ENCODE measurements at places on chromosomes 13 and 19.

GRCh38 chr13:90757127-90757680 lies 590.3 kb upstream of the MIR17HG start:
- DNase-seq, result no peak

DNA sequence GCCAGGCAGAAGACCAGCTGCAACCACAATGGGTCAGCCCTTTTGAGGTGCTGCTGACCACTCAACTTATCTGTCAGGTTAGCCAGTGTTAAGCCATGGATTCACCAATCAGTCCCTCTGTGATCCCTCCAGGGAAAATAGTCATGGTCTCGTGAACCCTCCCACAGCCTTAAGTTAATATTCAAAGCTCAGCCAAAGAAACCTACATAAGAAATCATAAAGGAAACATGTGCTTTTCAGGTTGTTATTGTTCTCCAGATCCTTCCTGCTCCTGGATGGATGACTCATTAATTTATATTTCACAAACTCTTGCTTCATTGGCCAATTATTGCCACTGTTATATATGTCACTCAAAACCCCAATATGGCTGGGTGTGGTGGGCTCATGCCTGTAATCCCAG lies 161.9 kb downstream of the B3GLCT start:
- DNase-seq, result no peak

- no peak for DNase-seq
Measured at GRCh38 chr13:27954406-27954851, 14.7 kb downstream of the CDX2 start.

- no peak for DNase-seq
Measured at GRCh38 chr13:111042661-111043226, 72.4 kb upstream of the ARHGEF7 start.

DNA sequence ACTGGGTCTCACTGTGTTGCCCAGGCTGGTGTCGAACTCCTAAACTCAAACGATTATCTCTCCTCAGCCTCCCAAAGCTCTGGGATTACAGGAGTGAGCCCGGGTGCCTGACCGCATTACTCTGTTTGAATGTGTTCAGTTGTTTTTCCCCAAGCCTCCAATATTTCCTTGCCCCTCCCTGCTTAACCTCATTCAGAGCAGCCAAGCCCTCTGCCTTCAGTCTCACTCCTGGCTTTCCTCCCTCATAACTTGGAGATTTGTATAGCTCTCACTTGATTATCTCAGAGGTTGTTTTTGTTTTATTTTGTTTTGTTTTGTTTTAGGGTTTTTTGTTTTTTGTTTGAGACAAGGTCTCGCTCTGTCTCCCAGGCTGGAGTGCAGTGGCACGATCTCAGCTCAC lies 11.4 kb downstream of the EPHX3 start:
- DNase-seq, result no peak

GRCh38 chr19:55277494-55277893 lies 2.4 kb downstream of the HSPBP1 start:
- no peak for DNase-seq

DNA sequence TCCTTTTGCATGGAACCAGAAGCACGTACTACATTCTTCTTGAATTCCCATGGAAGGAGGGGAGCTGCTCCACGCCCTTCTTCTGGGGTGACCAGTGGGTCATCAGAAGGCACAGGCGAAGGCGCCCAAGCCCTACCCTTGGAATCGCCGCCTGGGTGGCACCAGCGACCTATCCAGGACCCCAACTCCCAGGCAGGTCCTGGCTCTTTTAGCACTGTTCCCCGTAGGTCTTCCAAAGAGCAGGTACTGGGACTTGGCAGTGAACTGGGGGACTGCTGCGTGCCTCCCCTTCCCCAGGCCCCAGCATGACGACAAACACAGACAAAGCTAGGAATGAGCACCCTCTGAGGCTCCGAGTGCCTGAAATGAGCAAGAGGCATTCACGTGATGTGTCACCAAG lies 45.0 kb downstream of the CEBPG start:
- DNase-seq, result no peak

GRCh38 chr13:87538366-87539052 lies 132.7 kb upstream of the SLITRK5 start:
- DNase-seq, result no peak

- no peak for DNase-seq
Measured at GRCh38 chr13:96068729-96069128, 15.5 kb upstream of the UGGT2 start.

GRCh38 chr19:7142771-7143170 lies 73.3 kb downstream of the ZNF557 start:
- DNase-seq, result no peak

DNA sequence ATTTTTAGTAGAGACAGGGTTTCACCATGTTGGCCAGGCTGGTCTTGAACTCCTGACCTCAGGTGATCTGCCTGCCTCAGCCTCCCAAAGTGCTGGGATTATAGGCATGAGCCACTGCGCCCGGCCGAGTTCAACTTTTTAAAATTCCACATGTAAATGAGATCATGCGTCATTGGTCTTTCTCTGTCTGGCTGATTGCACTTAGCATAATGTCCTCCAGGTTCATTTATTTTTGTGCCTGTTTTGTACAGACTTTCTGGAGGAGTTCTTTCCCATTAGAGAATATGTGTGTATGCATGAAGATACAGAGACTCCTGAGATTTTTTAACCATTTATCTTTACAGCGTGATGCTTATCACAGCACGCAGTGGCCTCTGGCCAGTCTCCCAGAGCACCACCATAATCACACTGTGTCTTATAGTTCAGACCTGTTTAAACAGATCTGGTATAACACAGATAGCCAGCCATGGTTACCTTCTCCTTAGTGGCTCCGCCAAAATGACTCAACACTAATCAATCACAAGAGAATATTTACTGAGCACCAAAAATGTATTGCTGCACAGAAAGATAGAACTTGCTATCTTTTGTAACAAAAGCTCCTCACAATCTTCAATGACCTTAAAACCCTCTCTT lies 11.4 kb upstream of the STARD13 start:
- no peak for DNase-seq

GRCh38 chr13:112010714-112011113 lies 56.2 kb upstream of the SOX1 start:
- no peak for DNase-seq

- no peak for DNase-seq
Measured at GRCh38 chr19:3024509-3024869, 4.6 kb downstream of the TLE2 start.

GRCh38 chr13:64553411-64554129 lies 2676.6 kb downstream of the PCDH9 start:
- no peak for DNase-seq

GRCh38 chr19:924553-925086 lies 1.2 kb upstream of the ARID3A start:
- peak; percentile 30 for DNase-seq

DNA sequence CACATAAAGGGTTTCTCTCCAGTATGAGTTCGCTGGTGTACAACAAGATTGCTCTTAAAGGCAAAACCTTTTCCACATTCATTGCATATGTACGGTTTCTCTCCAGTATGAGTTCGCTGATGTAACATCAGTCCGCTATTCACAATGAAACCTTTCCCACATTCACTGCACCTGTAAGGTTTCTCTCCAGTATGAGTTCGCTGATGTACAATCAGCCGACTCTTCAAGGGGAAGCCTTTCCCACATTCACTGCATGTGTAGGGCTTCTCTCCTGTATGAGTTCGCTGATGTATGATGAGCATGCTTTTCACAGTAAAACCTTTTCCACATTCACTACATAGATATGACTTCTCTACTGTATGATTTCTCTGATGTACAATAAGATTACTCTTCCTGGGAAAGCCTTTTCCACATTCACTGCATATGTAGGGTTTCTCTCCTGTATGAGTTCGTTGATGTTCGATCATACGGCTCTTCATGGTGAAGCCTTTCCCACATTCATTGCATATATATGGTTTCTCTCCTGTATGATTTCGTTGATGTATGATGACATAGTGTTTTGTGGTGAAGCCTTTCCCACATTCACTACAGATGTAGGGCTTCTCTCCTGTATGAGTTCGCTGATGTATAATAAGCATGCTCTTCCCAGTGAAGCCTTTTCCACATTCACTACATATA lies 6.0 kb upstream of the ZNF614 start:
- no peak for DNase-seq

DNA sequence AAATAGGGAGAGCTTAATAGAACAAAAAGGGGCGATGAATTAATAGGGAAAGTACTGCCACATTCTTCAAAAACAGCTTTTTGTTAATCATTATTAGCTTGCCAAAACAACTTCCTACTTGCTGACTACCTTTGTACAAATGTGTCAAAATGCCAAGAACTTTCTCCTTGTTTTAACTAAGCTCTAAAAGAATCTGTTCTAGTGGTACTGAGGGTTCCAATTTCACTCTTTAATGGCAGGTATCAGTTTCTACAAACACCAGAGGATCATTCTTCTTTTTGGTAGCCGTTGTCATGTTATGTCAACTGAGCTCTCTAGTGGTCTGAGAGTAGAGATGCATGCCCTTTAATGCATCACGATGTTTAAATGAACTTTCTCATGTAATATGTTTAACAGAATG lies 29.4 kb upstream of the FBXL3 start:
- no peak for DNase-seq

GRCh38 chr13:87128036-87128435 lies 543.1 kb upstream of the SLITRK5 start:
- DNase-seq, result no peak

- DNase-seq, result no peak
Measured at GRCh38 chr13:114078461-114079451, 53.7 kb downstream of the RASA3 start.

- DNase-seq, result no peak
Measured at GRCh38 chr13:30088312-30088855, 219.0 kb downstream of the KATNAL1 start.

DNA sequence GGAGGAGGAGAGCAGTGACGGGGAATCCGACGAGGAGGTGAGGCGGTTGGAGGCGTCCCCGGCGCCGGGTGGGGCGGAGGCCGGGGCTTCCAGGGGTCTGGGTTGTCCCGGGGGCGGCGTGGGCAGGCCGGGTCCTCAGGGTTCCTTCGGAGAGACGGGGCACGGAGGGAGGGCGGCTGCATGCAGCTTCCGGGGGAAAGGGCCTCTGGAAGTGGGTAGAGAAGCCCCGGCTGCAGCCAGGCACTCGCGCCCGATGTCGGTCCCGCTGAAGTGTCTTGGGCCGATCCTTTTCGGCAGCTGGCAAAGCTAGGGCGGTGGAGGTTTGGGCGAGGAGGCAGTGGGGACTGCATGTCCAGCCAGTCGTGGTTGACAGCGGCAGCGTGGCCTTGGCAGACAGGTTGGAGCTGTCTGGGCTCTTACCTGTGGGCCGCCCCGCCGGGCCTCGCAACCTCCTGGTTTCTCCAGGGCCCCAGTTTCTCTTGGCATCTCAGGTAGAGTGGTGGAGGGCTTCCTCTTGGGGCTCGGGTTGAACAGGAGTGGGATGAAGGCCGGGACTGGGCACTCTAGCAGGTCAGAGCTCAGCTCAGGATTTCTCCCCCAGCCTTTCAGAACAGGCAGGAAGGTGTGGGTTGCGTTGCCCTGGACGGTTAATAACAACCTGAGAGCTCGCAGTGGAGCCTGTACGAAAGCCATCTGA lies 690 bp downstream of the KMT2B start:
- peak; percentile 57 for DNase-seq

DNA sequence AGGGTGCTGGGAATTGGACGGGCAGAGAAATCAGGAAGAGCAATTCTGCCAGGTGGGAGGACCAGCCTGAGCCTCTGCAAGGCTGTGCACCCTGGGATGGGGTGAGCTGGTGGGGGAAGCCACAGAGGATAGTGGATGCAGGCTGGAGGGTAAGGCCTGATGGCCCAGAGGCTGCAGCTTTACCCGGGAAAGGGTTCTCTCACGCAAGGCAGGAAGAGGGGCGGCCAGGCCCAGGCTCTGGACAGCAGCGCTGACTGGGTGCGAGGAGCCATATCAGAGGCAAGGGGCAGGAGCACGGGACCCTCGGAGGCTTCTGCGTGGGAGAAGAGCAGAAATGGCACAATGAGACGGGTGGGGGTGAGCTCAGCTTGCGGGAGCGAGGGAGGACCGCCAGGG lies 104.6 kb downstream of the SOX1 start:
- no peak for DNase-seq

GRCh38 chr13:48790966-48791365 lies 137.2 kb downstream of the CYSLTR2 start:
- DNase-seq, result no peak

GRCh38 chr13:113209336-113209758 lies at the start of gene CUL4A:
Gene CUL4A, plus strand, starts transcription at chr13:113209613. Its CDS starts 15 bp downstream, at chr13:113209628.
- peak; percentile 72 for DNase-seq

- DNase-seq, result no peak
Measured at GRCh38 chr13:99367663-99368448, 60.7 kb upstream of the GPR183 start.

- DNase-seq, result no peak
Measured at GRCh38 chr13:106232681-106233080, 302.8 kb downstream of the EFNB2 start.

DNA sequence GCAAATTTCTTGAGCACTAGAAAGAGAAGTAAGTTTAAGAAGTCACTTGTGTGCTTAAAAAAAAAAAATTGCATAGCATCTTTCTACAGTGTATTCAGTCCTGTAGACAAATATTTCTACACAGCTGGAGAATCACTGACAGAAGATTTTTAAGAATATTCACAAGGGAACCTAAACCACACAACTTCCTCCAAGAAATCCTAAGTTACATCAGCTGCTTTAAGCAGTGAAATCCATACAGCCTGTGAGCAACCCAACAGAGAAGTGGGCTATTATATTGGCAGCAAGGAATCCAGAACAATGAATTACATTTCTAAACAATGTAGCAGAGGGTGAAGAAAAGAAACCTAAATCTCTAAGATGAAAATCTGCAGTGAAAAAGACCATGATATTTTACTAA lies 1.5 kb downstream of the DOCK9 start:
- DNase-seq, result no peak

DNA sequence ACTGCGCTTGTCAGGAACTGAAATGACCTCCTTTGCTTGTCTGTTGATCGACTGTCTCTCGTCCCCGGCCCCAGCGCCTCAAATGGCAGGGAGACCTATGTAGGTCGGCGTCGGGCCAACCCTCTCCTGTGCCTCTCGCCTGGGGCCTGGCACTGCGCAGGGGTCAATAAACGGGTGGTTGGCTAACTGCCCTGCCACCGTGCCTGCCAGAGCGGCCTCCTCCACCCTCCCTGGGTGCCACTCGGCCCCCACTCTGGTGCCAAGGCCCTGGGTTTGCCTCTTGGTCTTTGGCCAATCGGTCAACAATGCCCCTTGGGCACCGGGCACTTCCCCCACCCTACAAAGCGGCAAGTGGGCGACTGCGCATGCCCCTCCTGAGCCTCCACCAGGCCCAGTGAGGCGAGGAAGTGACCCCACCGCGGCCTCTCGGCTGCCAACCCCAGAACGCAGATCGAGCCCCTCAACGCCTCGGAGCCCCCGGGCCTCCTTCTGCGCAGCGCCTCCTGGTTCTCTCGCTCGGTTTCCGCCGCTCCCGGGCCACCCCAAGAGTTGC lies 1.1 kb downstream of the KEAP1 start:
- DNase-seq, result peak; percentile 50
